ENCODE measurements at places on chromosomes 3 and 15.

GRCh38 chr3:36729204-36730056, 34.9 kb downstream of the DCLK3 start:
- peak; percentile 49 for DNase-seq

GRCh38 chr3:47849186-47849698, 46.3 kb downstream of the DHX30 start:
- no peak for DNase-seq

- no peak for DNase-seq
Measured at GRCh38 chr3:78857494-78858111, 910.2 kb downstream of the ROBO1 start.

- DNase-seq, result no peak
Measured at GRCh38 chr3:125033616-125034015, 22.2 kb downstream of the HEG1 start.
